Stimulated activated CD4-positive, alpha-beta T cell treated with anti-CD3 and anti-CD28 coated beads, TNF-alpha, amount 100 ng/mL, for 1 hour (primary cell): ENCODE measurements at places on chromosomes 2 and 18.

- DNase-seq = no peak
Measured at GRCh38 chr2:142100139-142100873, 30.5 kb downstream of the LRP1B start.

DNA sequence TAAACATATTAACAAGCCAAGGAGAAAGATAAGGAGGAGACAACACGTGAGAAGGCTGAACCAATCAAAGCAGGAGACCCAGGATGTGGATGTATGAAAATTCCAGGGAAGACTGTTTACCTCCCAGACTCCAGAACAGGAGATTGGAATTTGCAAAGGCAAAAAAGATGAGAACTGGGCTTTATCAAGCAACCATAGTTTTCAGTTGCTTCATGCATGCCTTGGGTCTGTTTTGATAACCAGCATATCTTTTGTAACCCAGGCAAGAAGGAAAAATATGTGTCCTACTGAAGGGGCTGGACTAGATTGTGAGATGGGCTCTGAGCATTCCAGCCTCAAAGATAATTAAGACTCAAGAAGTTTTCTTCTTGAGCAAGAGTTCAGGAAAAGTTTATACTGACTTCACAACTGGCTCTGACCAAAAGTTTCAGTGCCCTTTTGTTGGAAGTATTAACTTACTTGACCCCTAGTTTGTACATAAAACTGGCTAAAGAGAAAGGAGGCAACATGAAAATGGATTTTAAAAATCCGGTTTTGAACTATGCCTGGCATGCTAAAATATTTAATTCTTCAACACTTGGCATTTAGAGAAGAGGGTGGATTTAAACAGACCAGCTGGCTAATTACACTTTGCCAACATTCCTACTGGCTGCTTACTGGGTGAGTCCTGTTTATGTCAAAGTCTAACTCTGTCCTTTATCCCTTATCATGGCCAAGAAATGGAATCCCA lies 79.3 kb upstream of the CD28 start:
- DNase-seq = no peak

DNA sequence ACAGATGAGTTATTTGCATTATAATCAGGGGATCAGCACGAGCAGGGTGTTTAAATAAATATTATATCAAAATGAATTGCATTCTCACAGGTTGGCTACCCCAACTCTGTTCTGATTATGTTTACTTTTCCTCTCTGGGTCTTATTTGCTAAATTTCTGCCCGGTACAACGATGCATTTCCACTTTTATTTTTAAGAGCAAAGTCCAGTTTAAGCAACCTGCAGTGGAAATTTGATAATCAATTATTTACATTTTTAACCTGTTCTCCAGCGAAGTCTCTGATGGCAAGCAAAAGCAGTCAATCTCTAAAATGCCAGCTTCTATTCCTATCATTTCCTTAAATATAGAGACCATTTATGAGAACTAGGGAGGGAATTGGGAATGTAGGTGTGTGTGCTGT lies 966.6 kb upstream of the SOX11 start:
- no peak for DNase-seq

- no peak for DNase-seq
Measured at GRCh38 chr2:140650825-140651224, 1480.0 kb downstream of the LRP1B start.

GRCh38 chr2:107669335-107669734 lies 157.4 kb upstream of the RGPD4 start:
- no peak for DNase-seq

DNA sequence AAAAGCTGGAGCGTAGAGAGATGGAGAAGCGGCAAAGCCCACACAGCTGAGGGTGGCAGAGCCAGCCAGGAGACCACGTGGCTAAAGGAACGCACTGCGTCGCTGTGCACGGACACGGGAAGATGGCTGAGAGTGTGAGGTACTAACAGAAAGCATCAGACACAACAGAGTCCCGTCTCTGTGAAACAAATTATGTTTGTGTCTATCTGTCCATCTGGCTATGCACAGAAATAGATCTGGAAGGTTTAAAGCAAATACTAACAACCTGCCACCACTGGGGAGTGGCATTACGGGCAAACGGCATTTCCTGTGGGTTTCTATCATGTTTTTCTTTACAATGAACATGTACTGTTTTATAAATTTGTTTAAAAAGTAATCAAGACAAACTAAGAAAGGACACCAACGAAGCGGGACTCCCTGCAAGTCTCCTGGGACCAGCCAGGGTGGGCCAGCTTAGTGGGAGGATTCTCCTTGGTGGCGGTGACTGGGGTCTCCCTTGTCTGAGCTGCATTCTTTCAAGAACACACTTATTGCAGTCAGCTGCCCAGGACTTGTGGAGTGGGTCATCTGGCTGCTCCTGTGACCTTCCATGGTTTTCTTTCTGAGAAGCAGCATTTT lies 262.2 kb downstream of the TWIST2 start:
- no peak for DNase-seq

GRCh38 chr2:29075894-29076705 lies 1.8 kb upstream of the PCARE start:
- DNase-seq = no peak

GRCh38 chr18:61364953-61365352 lies 31.7 kb downstream of the CDH20 start:
- DNase-seq = no peak

- no peak for DNase-seq
Measured at GRCh38 chr2:181517685-181518301, 60.6 kb downstream of the ITGA4 start.

DNA sequence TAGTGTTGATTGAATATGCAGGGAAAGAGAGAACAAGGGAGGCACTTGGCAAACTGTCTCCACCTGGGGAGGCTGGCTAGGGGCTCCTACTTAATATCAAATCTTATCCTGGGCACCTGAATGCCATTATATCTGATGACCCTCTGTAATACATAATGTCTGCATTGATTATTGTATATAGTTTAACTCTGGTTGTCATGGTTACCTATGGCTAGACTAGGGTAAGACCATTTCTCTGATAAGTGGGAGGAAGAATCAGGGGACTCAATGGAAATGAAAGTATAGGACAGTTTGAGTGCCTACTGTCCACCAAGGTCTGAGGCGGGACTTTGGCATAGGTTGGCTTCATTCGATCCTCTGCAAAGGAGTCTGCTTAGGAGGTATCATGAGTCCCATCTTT lies 7.2 kb upstream of the TET3 start:
- DNase-seq = no peak

- DNase-seq = no peak
Measured at GRCh38 chr18:56541340-56541739, 97.1 kb downstream of the TXNL1 start.

DNA sequence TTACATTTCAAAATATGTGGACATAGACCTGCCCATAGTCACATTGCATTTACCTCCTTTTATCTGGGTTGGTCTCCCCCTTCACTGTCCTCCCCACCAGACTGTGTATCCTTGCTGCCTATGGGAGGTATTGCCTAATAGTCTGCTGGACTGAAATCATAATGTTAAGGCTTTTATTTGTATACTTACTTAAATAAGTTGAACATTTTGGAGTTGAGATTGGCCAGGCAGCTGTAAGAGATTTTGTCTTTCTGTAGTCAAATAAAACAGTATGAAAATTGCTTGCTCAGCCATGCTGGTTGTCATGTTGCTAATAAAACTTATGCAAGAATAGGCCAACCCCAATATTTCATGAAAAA lies 280.9 kb downstream of the PTPRM start:
- no peak for DNase-seq

DNA sequence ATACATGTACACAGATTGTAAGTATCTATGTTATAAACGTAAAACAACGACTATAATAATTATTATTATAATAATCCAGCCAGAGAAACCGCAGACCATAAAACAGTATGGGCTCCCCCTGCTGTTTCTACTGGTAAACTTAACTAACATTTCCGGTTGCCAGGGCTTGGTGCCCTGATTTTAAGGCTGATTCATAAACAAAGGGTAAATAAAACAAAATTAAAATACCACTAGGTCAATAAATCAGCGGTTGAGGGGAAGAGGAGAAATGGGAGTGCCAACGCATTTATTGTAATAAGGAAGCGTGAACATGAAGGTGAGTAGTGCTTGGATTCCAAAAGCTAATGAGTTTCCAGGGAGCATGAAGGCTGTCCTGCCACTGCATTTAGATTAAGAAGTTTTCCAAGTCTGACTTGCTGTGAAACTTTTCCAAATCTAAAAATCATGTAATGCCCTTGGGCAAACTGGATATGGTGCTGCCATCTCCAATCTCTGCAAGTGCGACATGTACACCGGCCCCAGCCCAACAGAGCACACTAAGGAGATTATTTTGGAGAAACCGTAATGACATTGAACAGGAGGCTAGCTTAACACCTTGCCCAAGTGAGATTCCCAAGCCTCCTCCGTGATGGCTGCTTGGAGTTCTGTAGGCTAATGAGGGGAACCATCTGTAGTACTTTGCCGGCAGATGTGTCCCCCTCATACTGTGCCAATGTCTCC lies 50.7 kb upstream of the HNRNPA3 start:
- no peak for DNase-seq

- no peak for DNase-seq
Measured at GRCh38 chr18:54877076-54877475, 48.8 kb downstream of the RAB27B start.
